A549 treated with Hydrocortisone at 1 μM for 4 hours (cell line): ENCODE measurements at places on chromosomes 16 and 17. TPM values are rescaled to one million over a fixed set of nuclear protein-coding genes. Genes with fewer than 3 reads are reported as not detected.

Gene TPSG1
- total RNA-seq = 0.10 to 0.13 TPM in 2 of 5 replicates, not detected in the others

Gene CSH1
- not detected in 5 replicates for total RNA-seq

Gene TBX2
- total RNA-seq = 3.7 to 6.3 TPM (median 5.3 TPM) in 5 replicates

Gene TMEM106A
- 0.76 to 1.5 TPM (median 1.1 TPM) in 5 replicates for total RNA-seq

Gene HASPIN
- 12.4 to 16.1 TPM (median 12.6 TPM) in 5 replicates for total RNA-seq

Gene HMOX2
- 57.4 to 69.7 TPM (median 64.8 TPM) in 5 replicates for total RNA-seq

Gene NME1
- total RNA-seq = 622 to 771 TPM (median 712 TPM) in 5 replicates

Gene KRTAP4-4
- total RNA-seq = not detected in 5 replicates

Gene CXCL16
- 13.6 to 19.1 TPM (median 15.5 TPM) in 5 replicates for total RNA-seq

Gene CRYBA1
- not detected in 5 replicates for total RNA-seq

Gene FNDC8
- total RNA-seq = 0.06 to 0.16 TPM (median 0.08 TPM) in 5 replicates

Gene RAB34
- 210 to 239 TPM (median 227 TPM) in 5 replicates for total RNA-seq

Gene KRT16
- total RNA-seq = 0.51 to 1.3 TPM (median 1.1 TPM) in 5 replicates

Gene ITPRIPL2
- 12.0 to 15.9 TPM (median 15.2 TPM) in 5 replicates for total RNA-seq

Gene EIF1
- 1,220 to 1,509 TPM (median 1,323 TPM) in 5 replicates for total RNA-seq

Gene HCRT
- 0.21 to 0.50 TPM in 2 of 5 replicates, not detected in the others for total RNA-seq

Gene TP53TG3
- 0.22 to 1.2 TPM (median 0.59 TPM) in 5 replicates for total RNA-seq

Gene ZC3H18
- 45.0 to 57.7 TPM (median 47.4 TPM) in 5 replicates for total RNA-seq

Gene TP53TG3D
- total RNA-seq = 0.99 to 1.6 TPM (median 1.3 TPM) in 5 replicates

Gene MGAT5B
- total RNA-seq = 18.6 to 21.8 TPM (median 20.4 TPM) in 5 replicates

Gene DOC2A
- total RNA-seq = 1.5 to 2.5 TPM (median 2.0 TPM) in 5 replicates

Gene CTRB1
- not detected in 5 replicates for total RNA-seq

Gene PRRT2
- 0.26 to 0.52 TPM (median 0.31 TPM) in 5 replicates for total RNA-seq

Gene RAB11FIP4
- 1.2 to 1.8 TPM (median 1.7 TPM) in 5 replicates for total RNA-seq

Gene TP53TG3B
- 0.23 to 0.71 TPM in 2 of 5 replicates, not detected in the others for total RNA-seq

Gene TEDC2
- 15.5 to 22.0 TPM (median 19.2 TPM) in 5 replicates for total RNA-seq

Gene EFCAB13
- total RNA-seq = 1.3 to 2.4 TPM (median 1.9 TPM) in 5 replicates

Gene CMTM2
- total RNA-seq = not detected in 5 replicates

Gene PPL
- 4.0 to 5.6 TPM (median 4.9 TPM) in 5 replicates for total RNA-seq

Gene UTS2R
- 0.08 TPM in 1 of 5 replicates, not detected in the others for total RNA-seq

Gene SDR42E1
- total RNA-seq = 0.95 to 1.7 TPM (median 1.6 TPM) in 5 replicates

Gene GID4
- total RNA-seq = 8.3 to 11.3 TPM (median 10.5 TPM) in 5 replicates

Gene SLC7A6OS
- 10.8 to 12.6 TPM (median 12.2 TPM) in 5 replicates for total RNA-seq

Gene CACNA1G
- 3.4 to 4.1 TPM (median 3.8 TPM) in 5 replicates for total RNA-seq

Gene HOXB7
- total RNA-seq = 28.6 to 32.1 TPM (median 31.4 TPM) in 5 replicates

Gene TMEM88
- total RNA-seq = 0.51 to 1.5 TPM (median 0.66 TPM) in 5 replicates

Gene CCDC78
- 5.0 to 6.3 TPM (median 5.8 TPM) in 5 replicates for total RNA-seq

Gene ZNF385C
- total RNA-seq = 0.12 to 0.39 TPM (median 0.30 TPM) in 5 replicates

Gene TBC1D3C
- 0.06 TPM in 1 of 5 replicates, not detected in the others for total RNA-seq

Gene PSMB3
- 333 to 456 TPM (median 432 TPM) in 5 replicates for total RNA-seq

Gene PHOSPHO1
- 0.33 to 1.0 TPM (median 0.98 TPM) in 5 replicates for total RNA-seq

Gene XYLT1
- total RNA-seq = 0.59 to 1.1 TPM (median 0.77 TPM) in 5 replicates

Gene PIGW
- 22.5 to 32.3 TPM (median 23.4 TPM) in 5 replicates for total RNA-seq

Gene TMEM220
- 1.7 to 2.9 TPM (median 2.4 TPM) in 5 replicates for total RNA-seq
